H7 (cell line): ENCODE measurements at places on chromosomes 12 and 14.

GRCh38 chr14:49250109-49250508 lies 336.1 kb downstream of the RPS29 start:
- DNase-seq = no peak

DNA sequence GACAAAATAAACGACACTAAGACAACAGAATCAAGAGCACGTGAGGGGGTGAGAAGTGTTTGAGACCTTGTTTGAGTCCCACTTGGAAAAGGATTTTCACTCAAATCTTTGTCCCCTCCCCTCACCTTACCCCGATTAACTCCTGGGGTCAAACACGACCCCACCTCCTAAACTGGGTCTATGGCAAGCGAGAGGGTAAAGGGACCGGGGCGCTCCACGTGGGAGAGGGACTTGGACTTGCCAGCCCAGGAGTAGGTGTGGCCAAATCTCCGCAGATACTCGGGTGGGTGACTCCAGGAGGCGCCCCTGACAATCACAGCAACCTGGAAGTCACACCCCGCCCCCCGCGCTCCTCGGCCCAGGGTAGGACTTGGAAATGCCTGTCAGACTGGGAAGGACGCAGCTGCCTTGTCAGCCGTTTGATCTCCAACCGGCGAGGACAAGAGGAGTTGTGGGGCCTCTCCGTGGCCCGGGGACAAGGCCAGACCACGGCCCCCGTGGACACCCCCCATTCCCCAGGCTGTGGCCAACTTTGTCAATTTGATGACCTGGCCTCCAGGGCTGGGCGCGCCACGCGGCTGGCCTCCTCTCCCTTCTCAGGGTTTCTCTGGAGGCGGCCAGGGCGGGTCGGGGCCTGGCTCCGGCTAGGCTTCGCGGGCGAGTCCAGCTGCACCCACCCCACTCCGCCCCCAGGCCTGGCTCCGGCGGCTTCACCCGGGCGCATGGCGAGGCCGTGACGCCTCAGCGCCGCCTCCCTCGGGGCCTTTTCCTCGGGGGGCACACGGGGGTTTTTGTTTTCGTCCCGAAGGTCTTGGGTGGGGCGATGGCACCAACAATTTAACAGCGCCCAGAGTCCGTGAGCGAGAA lies 1.1 kb upstream of the BCL11B start:
- peak; percentile 84 for DNase-seq

DNA sequence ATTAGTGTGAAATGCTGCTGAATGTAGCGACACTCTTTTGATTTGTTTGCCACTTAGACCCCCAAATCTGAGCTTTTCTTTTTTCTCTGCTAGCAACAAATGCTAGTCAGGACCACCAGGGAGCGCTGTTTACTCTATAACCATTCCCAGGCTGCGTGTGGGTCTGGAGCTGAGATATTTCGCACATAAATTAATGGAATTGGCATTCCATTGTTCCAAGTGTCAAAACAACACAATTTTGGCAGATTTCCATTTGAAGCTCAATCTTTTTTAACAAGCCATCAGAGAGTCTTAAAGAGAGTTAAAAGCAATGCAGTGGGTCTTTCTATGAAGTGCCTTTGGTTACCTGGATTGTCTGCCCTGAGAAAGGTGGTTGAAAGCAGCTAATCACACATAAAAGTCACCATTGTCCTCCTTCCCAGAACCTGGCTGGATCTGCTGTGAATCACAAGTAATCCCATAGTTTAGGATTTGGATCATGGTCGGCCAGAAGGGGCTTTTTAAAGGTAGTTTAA lies 7.4 kb upstream of the TMEM132C start:
- peak; percentile 71 for DNase-seq

- DNase-seq = peak; percentile 78
Observed at GRCh38 chr12:111406474-111407376, 1.0 kb downstream of the SH2B3 start.
